ENCODE measurements at places on chromosomes 2 and 18.

DNA sequence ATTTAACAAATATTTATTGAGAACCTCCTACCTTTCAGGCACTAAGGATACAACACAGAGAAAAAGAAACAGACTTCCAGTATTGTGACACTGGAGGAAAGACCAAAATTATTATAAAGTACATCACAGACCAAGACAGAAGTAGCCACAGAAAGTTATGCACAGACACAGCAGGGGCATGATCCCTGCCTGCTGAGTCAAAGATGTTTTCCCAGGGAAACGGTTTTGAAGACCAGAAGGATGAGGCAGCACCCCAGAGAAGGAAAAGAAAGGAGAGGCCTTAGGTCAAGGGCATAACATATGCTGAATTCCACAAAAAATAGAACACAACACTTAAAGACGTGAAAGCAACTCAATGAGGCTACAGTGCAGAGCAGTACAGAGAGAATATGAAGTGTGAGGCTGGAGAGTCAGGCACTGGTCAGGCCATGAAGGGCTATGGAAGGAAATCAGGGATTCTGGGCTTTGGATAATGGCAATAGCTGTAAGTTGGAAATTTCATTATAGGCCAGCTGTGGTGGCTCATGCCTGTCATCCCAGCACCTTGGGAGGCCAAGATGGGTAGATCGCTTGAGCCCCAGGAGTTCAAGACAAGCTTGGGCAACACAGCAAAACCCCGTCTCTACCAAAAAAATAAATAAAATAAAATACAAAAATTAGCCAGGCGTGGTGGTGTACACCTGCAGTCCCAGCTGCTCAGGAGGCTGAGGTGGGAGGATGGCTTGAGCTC is 8.2 kb downstream of the ADAM17 start:
- DNase-seq: no peak

GRCh38 chr18:78174737-78175136 is 804.9 kb upstream of the SALL3 start:
- DNase-seq: no peak

GRCh38 chr2:4662161-4662779 is 958.9 kb downstream of the DCDC2C start:
- no peak for DNase-seq

GRCh38 chr2:42046819-42047487 is 868 bp upstream of the PKDCC start:
- DNase-seq: peak; percentile 59

DNA sequence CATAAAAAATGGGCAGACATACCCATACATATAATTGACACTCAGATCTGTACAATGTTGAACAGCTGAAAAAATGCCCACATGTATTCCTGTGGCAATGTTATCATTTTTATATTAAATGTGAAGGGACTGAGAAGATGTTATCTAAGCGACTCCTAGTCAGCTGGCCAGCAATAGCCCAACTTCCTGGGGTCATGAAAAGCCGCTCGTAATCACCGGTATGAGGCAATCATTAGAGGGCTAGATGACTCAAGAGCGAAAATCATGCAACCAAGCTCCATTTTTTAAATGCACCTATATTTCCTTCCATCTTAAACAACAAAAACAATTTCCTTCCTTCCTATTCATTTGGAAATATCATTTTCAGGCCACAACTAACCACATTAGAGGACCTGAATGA is 274.6 kb upstream of the CCDC68 start:
- DNase-seq: no peak

- no peak for DNase-seq
These were observed 16.6 kb downstream of the PAIP2B start for GRCh38 chr2:71210292-71210691.

- DNase-seq: no peak
These were observed 5.9 kb upstream of the PRKAG3 start for GRCh38 chr2:218837495-218837894.

DNA sequence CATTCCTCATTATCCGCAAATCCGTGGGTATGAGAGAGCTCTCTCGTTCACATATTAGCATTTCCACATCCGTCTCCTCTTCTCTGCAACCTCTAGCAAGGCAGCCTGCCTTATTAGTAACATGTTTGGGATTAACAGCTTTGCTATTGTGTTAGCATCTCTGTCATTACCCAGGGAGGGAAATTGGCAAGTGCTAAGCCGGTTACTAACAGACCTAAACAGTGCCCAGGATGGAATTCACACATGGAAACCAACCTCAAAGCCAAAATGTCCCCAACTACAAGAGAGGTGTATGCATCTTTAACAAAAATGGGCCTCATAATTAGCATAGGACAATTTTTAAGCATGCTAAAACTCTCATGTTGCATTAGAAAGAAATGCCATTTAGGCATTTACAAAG is 309.0 kb upstream of the MEIS1 start:
- DNase-seq: no peak

DNA sequence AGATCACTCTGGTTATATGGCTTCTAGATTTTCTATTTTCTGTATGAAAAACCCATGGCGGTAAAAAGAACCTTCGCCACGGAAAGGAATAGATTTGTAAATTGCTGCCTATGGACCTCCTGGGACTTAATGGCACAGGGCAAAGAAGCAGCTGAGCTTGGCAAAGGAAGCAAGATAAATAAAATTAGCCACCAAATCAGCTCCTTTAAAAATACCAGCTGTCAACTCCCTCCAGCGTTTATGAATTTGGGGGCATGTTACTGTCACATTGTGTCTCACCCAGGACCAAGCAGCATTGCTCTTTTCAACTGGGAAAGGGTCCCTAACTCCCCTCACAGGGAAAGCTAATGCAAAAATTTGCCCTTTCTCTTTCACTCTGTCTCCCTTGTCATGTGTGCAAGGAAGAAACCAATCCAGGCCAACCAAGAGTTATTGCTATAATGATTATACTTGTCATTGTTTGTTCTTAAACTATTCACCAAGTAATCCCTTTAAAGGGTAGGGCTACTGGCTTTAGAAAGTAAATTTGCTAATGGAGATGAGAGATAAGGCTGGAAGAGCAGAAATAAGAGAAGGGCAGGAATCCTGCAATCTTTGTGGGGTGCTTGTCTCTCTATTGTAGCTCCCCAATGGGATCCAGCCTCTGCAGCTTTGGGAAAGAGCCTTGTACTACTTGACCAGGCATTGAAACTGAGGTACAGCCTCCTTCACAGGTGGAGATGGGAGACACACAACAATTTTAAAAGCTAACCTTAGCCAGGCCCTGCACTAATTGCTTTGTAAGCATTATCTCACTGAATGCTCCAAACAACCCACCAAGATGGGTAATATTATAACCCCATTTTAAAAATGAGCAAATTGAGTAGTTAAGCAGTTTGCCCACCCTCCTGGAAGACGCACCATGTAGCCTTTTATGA is 119.1 kb upstream of the KLF7 start:
- DNase-seq: no peak

DNA sequence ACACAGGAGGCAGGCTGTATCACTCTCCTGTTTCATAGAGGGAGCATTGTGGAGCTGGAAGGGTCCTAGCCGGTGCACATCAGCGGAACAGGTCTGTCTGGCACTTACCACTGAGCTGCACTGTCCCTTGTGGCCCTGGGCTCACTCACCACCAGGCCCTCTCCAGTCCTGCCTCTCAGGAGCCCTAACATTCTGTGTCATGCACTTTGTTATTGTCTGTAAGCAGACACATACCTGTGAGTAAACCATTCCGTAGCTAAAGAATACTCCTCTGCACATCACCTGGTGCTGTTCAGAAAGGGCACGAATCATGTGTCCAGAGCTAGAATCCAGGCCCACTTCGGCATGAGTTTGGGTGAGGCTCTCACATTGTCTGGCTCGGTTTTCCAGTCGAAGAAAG is 93.6 kb downstream of the CRIM1 start:
- no peak for DNase-seq

- DNase-seq: no peak
These were observed 7.9 kb upstream of the CKAP2L start for GRCh38 chr2:112772322-112772721.

DNA sequence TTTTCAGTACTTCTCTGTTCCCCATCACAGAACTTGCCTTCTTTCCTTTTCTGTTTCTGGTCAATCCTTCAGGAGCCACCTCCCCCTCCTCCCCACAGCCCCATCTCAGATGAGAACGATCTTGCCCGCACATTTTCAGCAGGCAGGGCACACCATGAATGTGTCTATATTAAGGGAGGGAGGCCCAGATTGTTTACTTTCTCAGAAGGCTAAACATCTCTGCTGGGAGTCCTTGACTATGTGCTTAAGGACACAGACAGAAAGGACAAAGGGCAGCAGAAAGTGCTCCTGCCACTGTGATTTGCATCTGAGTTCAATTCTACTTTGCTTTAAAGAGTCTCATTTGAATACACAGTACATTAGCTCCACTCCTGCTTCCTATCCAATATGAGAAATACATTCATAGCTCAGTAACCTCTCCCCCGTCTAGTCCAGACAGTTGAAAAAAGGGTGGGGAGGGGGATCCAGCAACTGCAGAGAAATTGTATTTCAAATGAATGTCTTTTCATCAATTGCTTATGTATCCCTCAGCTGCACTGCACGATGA is 175.0 kb upstream of the PARD3B start:
- DNase-seq: no peak

DNA sequence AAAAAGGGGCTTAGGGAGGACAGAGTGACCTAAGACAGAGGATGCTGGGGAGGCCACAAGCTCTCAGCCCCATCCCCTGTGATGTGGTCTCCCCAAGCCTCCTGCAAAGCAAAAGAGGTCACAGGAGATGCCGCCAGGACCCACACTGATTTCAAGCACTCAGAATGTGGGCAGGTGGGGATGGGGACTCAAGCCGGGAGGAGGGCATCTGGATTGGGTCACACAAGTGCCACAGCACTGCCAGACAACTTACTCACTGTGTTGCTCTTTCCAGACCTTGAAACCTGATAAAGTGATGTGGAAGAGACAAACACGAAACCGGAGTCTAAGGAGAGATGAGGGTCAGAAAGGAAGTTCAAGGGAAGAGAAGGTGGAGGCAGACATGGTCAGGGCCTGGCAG is 95.7 kb downstream of the TTC32 start:
- no peak for DNase-seq

GRCh38 chr2:34570266-34570872 is 971.3 kb upstream of the FAM98A start:
- DNase-seq: no peak

DNA sequence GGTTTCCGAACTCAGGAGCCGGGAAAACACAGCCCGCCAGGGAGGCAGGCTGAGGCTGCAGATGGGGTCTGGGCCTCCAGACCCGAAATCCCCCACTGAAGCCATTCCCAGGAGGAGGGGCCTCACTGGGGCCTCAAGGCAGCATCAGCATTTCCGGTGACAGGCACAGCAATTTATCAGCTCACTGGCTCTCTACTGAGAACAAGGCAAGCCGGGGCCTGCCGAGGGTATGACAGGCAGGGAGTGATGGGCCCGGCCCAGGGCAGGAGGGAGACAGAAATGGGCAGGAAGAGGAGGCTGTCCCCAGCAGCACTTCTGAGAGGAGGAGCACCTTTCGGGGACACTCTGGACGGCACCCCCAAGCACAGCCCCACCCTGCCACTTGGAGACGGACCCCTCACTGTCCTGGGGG is 12.5 kb downstream of the SDC1 start:
- DNase-seq: no peak

- no peak for DNase-seq
These were observed 289.7 kb downstream of the TRIB2 start for GRCh38 chr2:13006426-13006825.

DNA sequence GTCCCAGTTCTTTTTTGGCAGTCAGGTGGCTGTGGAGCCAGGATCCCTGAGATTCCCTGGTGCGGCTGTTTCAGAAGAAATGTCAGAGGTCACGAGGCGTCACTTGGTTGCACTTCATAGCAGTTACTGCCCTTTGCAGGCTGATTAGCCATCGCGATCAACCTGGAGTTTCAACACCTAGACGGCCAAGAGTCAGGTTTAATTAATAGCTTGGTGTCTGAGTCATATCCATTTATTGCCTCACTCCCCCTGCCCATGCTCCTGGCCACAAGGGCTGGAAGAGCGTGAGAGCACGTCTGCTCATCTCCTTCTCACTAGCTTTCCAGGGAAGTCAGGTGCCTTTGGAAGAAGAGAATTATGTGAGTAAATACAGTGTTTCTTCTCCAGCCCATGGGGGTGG is 552.3 kb downstream of the TSN start:
- DNase-seq: no peak

- peak; percentile 75 for DNase-seq
These were observed 626 bp downstream of the CAPN10 start for GRCh38 chr2:240586919-240587800.

DNA sequence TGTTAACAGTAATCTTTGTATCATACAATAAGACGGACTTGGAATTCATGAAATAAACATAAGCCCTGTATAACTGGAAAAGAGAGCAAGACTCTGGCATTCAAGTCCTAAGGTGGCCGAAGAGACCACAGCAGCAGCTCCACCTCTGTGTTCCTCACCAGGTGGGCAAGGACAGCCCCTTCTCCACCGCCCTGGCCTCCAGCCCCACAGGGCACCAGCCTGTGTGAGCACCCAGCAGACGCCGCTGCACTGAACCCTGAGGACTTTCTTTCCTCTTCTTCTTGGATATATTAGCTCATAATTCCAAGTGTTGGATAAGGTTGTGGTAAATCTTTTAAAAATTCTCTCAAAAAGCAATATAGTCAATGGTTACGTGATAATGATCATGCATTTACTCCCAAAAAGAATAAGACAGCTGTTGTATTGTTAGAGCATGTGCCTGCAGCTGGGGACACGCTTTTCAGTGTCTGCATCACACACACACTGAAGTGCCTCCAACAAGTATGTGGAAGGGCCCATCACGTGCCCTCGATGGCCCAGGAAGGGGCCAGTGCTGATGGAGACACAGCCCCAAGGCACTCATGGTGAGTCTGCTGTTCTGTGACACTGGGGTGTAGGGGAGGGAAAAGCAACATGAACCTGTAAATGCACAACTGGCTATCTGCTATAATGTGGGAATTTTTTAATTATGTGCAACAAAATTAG is 26.8 kb downstream of the FAM178B start:
- no peak for DNase-seq

DNA sequence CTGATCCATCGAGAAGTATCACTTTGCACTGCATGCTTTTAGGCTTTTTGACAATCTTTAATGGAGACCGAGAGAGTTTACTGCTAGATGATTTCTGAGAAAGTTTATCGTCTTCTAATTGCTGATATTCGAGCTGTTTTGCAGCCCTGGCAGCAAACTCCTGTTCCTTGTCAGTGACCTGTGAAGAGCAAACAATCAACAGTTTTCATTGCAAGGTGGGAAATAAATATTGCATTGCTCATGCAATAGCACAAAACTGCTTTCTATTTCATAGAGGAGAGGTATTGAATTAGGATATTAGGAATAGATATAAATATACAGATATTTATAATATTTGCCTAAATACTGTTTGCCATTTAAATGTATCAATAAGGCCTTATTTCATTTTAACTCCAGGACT is 65.5 kb downstream of the EPB41L3 start:
- DNase-seq: no peak

DNA sequence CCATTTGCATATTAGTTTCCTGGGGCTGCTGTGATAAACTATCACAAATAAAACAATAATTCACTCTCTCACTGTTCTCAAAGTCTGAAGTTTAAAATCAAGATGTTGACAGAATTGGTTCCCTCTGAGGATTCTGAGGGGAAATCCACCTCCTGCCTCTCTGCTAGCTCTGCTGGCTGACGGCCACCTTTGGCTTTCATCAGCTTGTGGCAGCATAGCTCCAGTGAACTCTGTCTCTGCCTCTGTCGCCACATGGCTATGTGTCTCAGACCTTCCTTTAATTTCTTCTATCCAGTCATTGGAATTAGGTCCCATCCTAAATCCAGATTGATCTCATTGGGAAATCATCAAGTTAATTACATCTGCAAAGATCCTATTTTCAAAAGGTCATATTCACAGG is 38.9 kb upstream of the TRIM43 start:
- no peak for DNase-seq

- no peak for DNase-seq
These were observed 85.1 kb upstream of the ZNF532 start for GRCh38 chr18:58779529-58779928.

- DNase-seq: no peak
These were observed 139.3 kb downstream of the ASXL3 start for GRCh38 chr18:33717339-33717738.

Data from HuH-7.5 (cell line).